ENCODE measurements at places on chromosomes 13 and 19. TPM values are rescaled to one million over a fixed set of nuclear protein-coding genes. Genes with fewer than 3 reads are reported as not detected.
A peak's percentile ranks its signal among the peaks of the same experiment; 100 is the strongest.

RB1 gene
- 27.9 TPM for total RNA-seq

MTIF3 gene
- 40.9 TPM for total RNA-seq

TMC4 gene
- total RNA-seq = 2.6 TPM

INSR gene
- total RNA-seq = 36.8 TPM

TSSK6 gene
- total RNA-seq = 1.7 TPM

CYP4F12 gene
- 9.6 TPM for total RNA-seq

CEBPA gene
- total RNA-seq = 7.5 TPM

FBXO17 gene
- total RNA-seq = 11.6 TPM

BRSK1 gene
- not detected for total RNA-seq

TNFSF13B gene
- total RNA-seq = 12.0 TPM

RNF6 gene
- 27.0 TPM for total RNA-seq

PGLYRP1 gene
- total RNA-seq = not detected

LRRC8E gene
- total RNA-seq = 0.48 TPM

ELL gene
- total RNA-seq = 22.6 TPM

- no peak for DNase-seq
Observed at GRCh38 chr13:59299584-59299983, 864.1 kb downstream of the DIAPH3 start.

GRCh38 chr19:920051-920864 is 3.1 kb downstream of the KISS1R start:
- no peak for DNase-seq

GRCh38 chr19:15897026-15897737 is 692 bp downstream of the CYP4F2 start:
- no peak for DNase-seq

GRCh38 chr19:33767898-33768413 is 28.7 kb upstream of the KCTD15 start:
- no peak for DNase-seq

DNA sequence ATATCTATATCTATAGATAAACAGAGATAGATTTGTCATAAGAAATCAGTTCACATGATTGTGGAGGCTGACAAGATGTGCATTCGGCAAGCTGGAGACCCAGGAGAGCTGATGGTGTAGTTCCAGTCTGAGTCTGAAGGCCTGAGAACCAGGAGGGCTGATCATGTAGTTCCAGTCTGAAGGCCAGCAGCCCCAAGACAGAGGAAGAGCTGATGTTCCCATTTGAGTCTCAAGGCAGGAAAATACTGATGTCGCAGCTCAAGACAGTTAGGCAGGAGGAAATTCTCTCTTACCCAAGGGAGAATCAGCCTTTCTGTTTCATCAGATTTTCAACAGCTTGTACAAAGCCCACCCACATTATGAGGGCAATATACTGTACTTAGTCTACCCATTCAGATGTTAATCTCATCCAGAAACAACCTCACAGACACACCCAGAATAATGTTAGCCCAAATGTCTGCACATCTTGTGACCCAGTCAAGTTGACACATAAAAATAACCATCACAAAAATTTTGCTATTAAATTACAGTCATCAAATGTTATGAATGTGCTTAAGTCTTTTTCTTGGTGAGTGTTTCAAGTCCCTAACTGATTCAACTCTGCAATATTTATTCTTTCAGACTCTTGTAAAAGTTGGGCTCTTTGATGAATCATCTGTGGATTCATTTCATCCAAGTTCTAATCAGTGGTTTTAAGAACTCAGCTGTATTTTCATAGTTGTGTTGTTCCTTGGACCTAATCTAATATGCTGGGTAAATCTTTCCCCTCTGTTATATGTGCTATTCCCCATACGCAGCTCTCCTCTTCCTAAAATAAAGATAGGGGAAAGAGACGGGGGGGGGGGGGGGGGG is 22.7 kb upstream of the LRCH1 start:
- peak; percentile 91 for DNase-seq

- DNase-seq = peak; percentile 30
Observed at GRCh38 chr19:8641908-8642547, 11.6 kb downstream of the NFILZ start.

DNA sequence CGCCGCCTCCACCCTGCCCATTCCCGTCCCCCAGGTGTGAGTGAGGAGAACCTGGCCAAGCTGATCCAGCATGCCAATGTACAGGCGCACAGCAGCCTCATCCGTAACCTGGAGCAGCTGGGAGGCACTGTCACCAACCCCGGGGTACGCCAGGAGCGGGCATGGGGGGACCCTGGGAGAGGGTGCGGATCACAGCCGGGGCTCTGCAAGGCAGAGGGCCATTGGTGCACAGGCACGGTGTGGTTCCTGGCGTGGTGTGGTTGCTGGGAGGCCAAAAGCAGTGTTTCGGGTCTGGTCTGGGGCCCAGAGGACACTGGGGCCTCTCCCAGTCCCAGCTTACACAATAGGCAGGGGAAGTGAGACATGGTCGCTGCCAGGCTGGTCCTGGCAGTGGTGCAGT is 8.3 kb downstream of the STXBP2 start:
- DNase-seq = no peak

DNA sequence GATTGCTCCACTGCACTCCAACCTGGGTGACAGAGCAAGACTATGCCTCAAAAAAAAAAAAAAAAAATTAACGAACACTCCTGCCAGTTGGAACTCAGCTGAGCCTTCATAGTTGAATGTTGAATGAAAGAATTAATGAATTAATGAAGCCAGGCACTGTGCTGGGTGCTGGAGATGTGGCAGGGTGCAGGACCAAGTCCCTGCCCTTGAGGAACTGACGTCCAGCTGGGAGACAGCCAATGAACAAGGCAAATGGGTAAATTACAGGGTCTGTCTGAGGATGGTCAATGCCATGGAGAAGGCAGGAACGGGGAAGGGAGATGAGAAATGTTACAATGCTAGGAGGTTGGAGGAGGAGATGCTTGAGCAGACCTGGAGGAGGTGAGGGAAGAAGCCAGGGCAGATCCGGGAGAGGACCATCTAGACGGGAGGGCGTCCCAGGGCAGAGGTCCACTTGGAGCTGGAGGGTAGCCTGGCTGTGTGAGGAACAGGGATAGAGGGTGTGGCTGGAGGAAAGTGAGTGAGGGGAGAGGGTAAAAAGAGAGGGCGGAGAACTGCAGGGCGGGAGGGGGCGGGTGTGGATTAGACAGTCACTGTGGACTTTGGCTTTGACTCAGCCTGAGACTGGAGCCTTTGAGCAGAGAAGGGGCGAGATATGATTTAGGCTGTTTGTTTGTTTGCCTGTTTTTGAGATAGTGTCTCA is 16.8 kb upstream of the IGSF23 start:
- no peak for DNase-seq

DNA sequence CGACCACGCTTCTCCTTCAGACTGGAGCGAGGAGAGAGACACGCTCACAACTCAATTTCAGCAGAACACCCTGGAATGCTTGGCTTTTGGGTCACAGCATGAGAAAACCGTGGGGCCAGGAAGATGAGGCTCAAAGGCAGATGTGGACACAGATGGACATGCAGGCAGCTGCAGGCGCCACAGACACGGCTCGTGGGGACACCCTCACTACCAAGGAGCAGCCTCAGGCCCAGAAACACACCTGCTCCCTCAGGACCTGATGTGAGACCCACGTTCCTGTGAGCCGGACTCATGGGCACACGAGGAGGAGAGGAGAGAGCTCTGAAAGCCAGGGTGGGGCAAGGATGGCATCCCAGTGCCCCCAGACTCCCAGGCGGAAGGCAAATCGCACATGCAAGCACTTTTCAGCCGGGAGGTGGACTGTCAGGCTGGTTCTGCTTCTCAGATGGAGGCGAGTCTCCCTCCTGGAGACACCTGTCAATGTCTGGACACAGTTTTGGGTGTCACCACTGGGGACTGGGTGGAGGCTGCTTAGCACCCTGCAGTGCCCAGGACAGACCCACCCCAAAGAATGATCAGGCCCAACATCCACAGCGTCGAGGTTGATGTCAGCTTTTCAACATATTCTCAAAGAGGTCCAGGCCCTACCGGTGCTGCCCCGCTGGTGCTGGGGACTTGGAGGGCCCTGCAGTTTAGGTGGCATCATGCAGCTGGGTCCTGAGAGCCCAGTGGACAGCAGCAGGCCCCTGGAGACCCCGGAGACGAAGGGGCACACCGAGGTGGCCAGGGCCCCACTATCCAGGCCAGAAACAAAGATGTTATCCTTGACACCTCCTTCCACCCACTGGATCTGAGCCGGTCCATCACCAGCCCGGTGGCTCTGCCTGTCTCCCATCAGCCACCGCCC is 2.3 kb downstream of the ABHD17A start:
- DNase-seq = no peak

DNA sequence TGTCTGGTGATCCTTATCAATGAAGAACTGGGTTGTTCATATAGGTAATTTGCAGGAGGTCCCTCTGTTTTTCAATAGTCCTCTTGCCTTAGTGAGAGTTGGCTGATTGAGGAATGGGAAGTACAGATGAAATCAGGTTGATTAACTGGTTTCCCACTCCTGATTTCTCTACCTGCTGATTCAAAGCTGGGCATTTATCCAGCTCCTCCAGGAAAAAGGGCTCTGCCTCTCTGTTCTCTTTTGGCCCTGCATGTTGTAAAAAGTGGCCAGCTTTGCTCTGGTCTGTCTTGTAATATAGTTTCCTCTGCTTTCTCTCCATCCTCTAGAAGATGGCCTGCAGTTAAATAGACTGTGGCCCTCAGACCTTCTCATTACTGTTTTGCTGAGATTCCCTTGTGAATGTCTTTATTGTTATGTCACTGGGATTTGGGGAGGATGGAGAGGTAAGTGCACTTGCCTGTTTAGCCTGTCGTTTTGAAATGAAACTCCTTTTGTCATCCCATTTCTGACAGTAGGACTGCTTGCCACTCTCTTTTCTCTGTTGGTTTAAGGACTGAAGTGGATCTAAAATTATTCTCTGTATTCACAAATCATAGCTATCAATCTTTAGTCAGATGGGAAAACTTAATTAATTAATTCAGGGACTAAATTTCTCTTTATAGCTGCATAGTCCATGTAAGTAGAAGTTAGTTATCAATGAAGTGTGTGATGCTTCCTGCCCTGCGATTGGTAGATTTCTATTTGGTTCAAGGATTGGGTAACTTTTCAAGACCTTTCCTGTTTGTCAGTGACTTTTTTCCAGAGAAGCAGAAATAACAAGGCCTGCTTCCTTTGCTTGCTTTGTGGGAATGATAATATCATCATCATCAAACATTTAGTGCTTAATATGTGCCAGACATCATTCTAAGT is 28.5 kb downstream of the GARRE1 start:
- DNase-seq = no peak

DNA sequence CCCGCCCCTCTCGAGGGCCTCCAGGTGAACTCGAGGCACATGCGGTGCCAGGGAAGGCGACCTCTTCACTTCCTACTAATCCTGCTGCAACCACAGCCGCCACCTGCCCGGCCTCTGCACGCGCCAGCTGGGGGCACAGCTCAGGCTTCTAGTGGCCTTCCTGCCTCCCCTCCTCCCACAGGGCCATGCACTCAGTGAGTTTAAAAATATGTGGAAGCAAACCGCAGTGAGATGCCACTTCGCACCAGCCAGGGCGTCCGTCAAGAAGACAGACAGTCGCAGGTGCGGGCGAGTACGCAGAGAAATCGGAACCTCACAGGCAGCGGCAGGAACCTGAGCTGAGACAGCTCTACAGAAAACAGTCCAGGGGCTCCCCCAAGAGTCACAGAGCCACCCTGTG is 10.4 kb downstream of the LMNB2 start:
- no peak for DNase-seq

- peak; percentile 57 for DNase-seq
Observed at GRCh38 chr19:10431943-10432735, 11.8 kb downstream of the PDE4A start.

- DNase-seq = no peak
Observed at GRCh38 chr19:17104679-17105078, 29.1 kb downstream of the MYO9B start.

DNA sequence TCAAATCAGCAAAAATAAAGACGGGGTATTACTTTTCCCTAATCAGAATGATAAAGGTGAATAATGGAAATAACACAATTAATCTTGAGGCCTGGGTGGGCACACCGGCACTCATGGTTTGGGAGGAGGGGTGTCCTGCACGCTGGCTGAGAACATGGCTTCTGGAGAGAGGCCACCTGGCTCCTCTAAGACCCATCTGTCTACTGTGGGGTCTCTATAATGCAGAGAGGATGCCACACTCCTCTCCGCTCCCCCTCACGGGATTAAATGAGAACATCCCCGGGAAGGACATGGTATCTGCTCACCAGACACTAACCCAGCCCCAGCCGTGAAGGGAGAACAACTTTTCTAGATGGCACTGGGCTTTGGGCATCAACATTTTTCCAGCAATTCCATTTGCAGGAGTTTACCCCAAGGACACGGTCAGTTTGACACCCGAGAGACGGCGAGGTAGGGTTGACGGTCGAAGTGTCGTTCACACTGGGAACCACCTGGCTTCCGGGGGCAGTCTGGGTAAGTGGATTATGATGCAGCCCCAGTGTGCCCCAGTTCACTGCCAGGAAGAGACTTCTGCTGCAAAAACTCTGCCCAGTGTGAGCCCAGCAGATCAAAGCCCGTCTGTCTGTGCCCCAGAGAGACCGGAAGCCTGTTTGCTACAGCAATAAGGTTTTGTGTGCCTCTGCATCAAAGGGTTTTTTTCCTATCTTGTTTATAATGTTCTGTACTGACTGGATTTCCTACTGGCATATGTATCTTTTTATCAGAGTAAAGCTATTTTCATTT is 56.6 kb downstream of the CEBPG start:
- DNase-seq = no peak

GRCh38 chr13:74732736-74733385 is 598.7 kb upstream of the KLF12 start:
- no peak for DNase-seq

- peak; percentile 42 for DNase-seq
Observed at GRCh38 chr19:1400281-1401137, 833 bp downstream of the GAMT start.

- no peak for DNase-seq
Observed at GRCh38 chr19:15759962-15760565, 22.3 kb downstream of the OR10H3 start.

GRCh38 chr13:40141859-40142555 is 486.5 kb downstream of the COG6 start:
- no peak for DNase-seq

DNA sequence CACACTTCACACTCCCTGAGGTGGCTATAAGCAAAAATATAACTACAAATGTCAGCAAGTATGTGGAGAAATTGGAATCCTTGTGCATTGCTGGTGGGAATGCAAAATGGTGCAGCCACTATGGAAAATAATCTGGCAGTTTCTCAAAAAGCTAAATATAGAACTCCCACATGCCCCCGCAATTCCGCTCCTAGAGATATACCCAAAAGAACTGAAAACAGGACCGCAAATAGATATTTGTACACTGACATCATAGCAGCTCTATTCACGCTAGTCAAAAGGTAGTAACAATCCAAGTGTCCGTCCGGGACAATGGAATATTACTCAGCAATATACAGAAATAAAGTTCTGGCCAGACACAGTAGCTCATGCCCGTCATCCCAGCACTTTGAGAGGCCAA is 31.5 kb upstream of the TPM4 start:
- DNase-seq = no peak

GRCh38 chr13:111165241-111166010 is 50.3 kb downstream of the ARHGEF7 start:
- DNase-seq = no peak

DNA sequence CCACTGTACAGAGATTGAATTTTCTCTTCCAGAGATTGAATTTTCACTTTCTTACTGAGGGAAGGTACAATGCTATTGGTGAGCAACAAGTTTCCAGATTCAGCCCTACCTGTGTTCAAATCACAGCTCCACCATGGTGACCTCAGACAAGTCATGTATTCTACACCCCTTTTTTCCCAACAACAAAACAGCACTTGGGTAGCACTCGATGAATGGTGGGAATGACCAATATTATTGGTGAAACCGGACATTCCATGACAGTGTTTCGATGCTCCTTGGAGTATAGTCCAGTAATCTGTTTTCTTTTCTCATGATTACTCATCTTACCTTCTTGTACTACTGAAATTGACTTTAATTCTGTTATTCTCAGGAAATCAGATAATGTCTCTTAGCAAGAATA is 266.2 kb upstream of the SOX21 start:
- no peak for DNase-seq

Measured in umbilical cord (tissue), 2 donors.